Right ventricle myocardium superior (tissue), 1 donor: ENCODE measurements at places on chromosomes 2 and 18.

GRCh38 chr2:85997017-85997970 is 108.4 kb downstream of the POLR1A start:
- DNase-seq, result peak; percentile 64

- no peak for DNase-seq
These were observed 270.2 kb upstream of the SYT4 start for GRCh38 chr18:43547456-43547855.

DNA sequence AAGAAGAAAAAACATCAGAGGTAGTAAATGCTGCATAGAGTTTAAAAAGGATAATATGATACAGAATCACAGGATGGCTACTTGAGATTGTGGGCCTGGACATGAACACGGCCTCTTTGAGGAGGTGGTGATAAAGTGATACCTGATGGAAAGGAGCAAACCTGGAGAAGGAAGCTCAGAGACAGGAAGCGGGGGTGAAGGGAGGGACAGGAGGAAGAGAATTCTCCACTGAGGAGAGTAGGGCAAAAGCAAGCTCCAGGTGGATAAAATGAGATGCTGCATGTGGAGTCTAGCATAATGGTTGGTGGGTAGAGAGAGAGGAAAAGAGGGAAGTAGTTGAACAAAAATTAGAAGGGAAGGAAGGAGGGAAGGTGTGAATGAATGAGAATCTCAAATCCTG is 77.0 kb upstream of the GALNT3 start:
- DNase-seq, result no peak

GRCh38 chr2:169082995-169083394 is 13.6 kb downstream of the DHRS9 start:
- no peak for DNase-seq

DNA sequence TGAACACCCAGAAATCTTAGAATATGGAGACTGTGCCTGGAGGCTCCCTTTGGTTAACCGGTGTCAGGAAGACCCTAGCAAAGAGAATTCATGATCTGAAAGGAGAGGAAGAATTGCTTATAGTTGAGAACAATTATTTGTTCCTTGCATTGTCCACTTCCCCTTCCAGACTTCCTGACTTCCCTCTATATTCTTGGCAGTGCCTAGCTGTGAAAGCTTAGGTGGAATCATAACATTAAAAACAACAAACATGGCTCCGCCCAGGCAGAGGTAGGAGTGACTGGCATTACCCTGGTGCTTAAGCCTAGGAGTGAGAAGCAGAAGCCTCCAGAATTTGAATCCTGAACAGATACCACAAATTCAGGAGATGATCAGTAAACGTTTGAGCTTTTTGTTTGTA is 1.9 kb downstream of the TTL start:
- DNase-seq, result no peak

GRCh38 chr2:70475266-70475665 is 78.4 kb downstream of the TGFA start:
- no peak for DNase-seq

GRCh38 chr2:171762879-171763573 is 75.8 kb downstream of the DYNC1I2 start:
- no peak for DNase-seq

DNA sequence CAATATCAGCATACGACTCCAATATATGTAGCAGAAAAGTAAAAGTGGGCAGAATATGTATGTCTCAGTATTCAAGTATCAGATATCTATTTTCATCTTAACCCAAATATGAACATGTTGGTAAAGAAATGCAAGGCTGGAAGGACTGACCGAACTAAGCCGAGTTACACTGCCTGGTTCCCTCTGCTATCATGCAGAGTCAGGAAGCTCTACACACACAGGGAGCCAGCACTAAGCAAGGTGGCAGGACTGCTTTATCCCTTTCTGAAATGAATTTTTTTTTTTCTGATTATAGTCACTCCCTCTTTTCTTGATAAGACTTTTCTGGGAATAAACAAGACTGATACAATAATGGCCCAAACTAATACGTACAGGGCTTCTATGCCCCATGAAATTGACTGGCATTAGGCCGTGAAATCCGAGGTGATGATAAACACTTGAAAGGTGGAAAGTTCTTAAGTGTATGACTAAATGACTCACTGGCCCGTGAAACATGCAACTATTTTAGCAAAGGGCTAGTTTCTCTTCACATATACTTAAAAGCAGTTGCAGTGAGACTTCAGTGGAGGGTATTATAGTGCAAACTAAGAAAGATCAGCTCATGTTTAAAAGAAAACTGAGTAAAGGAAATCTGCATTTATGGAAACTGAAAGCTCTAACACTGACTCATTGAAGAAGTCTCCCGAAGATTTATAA is 14.9 kb downstream of the DPP4 start:
- no peak for DNase-seq

DNA sequence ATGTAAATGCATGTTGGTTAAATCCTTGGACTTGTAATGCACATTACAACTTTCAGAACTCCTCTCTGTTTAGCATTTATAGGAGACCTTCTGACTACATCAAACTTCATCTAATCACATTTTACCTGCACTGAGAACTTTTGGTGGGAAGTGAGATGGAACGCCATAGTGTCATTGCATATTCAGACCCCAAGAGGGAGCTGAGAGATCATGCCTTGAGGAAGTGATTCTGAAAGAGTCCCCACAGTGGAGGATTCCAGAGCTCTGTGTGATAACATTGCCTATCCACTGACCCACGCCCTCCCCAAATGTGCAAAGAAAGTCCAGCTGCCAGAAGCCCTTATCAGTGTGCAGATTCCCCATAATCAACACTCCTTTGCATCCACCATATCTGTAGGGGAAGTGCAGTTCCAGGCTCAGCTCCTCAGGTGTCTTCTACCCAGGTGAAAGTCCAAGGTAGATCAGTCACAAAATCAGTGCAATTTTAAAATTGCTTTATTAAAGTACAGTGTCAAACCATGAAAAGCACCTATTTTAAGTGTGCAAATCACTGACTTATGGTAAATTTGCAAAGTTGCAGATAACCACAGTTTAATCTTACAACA is 212.4 kb downstream of the RPIA start:
- DNase-seq, result no peak

- DNase-seq, result no peak
These were observed 494.1 kb upstream of the MEIS1 start for GRCh38 chr2:65940856-65941255.

- no peak for DNase-seq
These were observed 313.8 kb downstream of the RIT2 start for GRCh38 chr18:42801706-42802105.

GRCh38 chr18:79587226-79587741 is 92.3 kb upstream of the CTDP1 start:
- peak; percentile 36 for DNase-seq

GRCh38 chr2:240388471-240389301 is 46.8 kb upstream of the GPC1 start:
- peak; percentile 33 for DNase-seq

DNA sequence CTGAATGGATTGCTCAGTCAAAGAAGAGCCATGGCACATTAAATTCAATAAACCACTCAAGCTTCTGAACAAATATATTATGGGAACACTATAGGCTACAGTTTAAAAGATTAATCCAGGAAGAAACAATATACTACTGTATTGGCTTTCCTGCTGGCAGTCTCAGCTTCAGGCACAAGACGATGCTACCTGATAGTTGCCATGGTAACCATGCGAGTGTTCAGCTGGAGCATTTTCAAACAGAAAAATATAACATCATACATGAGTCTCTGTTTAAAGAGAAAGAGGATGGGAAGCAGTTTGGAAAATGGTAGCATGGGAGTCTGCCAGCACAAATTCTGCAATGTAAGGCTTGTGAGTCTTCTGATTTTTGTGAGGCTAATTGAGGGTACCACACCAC is 65.9 kb upstream of the CPO start:
- DNase-seq, result no peak

DNA sequence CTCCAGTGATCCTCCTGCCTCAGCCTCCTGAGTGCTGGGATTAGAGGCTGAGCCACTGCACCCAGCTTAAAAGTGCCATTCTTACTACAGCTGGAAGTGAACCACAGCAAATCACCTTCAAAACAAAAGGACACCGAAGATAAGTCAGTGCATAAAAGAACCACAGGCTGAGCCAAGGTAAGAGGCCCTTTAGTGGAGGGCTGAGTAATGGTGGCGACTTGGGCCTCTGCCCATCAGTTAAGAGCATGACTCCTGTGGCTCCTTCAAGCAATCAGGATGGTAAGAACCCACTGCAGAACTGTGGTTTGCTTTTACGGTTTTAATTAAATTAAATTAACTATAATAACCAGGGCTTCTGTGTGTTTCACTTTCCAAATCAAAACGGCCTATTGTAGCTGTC is 75.1 kb downstream of the CTAGE1 start:
- no peak for DNase-seq

DNA sequence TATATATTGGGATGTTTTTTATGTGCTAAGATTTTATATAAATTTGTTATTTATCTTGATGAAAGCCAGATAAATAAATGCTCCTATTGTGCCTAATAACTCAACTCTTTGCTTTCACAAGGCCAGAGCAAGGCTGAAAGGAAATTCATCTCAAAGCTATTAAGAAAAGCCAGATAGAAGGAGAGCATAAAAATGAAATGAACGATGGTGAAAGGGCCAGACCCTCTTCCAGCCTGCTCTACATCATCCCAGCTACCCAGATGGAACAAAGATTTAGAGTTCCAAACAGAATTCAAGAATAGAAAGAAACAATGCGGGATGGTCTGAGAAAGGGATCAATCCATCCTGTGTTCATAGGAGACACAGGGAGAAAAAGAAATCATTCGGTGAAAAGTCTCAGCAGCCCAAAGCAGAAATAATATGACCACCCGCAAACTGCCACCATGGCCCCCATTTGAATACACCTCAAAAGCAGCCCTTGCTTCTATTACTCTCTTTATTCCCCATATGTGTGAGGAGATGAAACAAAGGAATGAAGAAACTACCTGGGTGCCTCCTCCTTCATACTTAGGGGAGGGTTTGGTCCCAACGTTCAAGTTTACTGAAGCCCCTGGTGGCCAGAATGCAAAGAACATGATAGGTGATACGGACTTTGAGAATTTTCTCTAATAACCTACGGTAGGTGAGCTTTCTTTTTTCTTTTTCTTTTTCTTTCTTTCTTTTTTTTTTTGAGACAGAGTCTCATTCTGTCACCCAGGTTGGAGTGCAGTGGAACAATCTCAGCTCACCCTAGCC is 110.1 kb upstream of the FBXO11 start:
- no peak for DNase-seq

DNA sequence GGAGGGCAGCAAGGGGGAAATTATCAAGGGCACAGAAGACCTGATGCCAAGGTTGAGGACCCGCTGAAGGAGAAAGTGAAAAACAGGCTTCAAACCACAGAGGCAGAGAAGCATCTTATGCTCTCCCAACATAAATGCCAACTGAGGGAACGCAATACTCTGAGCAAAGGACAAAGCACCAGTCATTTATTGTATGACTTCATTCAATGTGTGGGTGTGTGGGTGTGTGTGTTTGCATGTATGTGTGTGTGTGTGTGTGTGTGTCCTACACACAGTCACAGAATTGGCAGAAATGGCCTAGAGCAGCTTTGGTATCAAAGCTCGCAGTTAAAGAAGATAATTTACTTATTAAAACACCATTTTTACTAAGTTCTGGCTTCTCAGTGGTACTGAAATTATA is 51.4 kb downstream of the UXS1 start:
- no peak for DNase-seq

DNA sequence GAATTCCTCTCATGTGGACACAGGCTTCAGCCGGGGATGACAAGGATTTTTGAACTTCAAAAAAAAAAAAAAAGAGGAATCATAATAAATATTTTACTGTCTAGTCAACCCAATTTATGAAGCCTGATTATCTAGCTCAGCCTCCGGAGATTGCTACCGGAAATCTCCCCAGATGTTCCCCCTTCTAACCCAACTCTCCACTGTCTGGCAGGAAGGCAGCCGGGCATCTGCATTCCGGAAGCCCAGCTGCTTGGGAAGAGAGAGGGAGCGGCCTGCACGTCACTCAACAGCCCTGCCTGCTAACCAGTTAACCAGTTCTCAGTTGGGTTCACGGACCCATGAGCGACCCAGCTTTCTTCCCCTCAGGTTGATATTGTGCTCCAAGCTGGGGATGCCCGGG is 87.2 kb upstream of the POU3F3 start:
- no peak for DNase-seq

DNA sequence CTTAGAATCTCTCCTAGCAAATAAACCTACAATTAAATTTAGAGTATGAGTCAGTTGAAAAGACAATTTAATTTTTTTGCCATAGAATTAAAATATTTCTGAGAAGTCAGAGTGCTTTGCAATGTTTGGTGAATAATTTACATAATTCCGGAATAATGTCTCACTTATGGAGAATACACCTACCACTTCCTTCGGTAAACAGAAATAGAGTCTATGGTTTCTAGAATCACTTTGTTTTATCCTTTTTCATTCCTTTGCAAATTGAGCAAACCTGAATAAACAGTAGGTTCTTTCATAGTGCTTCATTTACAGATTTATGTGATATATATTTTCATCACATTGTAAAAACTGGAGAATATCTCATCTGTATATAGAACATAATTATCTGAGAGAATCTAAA is 211.7 kb downstream of the PMAIP1 start:
- DNase-seq, result no peak

DNA sequence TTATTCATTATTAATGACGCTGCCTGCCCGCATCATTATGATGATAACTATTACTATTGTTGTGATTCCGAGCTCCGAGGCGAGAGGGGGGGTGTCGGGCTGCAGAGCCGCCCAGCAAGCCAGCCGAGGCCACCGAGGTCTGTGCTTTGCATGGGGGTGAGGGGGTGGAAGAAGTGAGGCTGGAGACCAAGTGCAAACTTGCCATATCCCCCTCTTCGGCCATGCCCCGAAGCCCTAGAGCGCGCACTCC is 3.6 kb downstream of the BCL11A start:
- peak; percentile 49 for DNase-seq

DNA sequence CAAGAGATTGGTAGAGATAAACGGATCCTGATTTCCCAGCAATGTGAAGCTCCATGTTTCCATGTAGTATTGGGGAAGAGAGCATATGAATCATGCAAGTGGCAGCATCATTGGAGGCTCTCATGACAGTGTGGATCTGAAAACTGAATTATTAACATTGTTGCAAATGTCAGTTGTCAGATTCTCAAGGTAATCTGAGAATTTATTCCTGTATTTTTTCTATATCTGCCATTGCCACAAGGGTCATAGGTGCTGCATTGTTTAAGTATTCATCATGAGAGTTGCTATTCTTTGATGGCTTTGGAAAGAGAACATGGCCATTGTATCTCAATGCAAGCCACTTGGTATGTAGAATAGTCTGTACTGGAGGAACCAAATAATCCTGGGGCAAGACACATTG is 1217.0 kb upstream of the ZEB2 start:
- no peak for DNase-seq

DNA sequence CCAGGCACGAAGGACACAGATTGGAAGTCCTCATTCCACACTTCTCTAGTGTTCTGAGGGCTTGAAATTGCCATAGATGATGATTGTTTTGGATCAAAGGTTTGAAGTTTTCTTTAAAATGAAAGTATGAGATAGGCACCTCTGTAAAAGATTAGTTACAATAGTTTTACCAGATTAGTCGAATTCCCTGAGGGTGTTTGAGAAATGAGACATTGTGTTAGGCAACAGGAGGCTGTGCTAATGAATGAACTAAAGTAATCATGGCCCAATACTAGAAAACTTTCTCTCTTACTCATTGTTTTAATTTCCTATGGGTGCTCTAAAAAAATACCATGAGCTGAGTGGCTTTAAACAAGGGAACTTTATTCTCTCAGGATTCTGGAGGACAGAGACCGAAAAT is 421.7 kb downstream of the RNF144A start:
- DNase-seq, result no peak
